ENCODE measurements at places on chromosomes 4 and X.

DNA sequence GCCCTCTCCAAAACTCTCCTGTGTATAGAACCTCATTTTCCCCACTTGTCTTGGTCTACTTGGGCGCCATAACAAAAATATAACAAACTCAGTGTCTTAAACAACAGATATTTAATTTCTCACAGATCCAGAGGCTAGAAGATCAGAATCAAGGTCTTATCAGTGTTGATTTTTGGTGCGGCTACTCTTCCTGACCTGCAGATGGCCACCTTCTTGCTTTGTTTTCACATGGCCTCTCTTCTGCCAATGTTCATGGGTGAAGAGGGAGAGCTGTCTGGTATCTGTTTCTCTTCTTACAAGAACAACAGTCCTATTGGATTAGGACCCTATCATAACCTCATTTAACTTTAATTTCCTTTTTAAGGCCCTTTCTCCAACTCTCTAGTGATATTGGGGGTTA lies 177.3 kb downstream of the PABPC4L start:
- DNase-seq: no peak

GRCh38 chrX:15170927-15171326 lies 99.0 kb downstream of the ASB9 start:
- DNase-seq: no peak

GRCh38 chr4:5212255-5213013 lies 161.2 kb downstream of the STK32B start:
- DNase-seq: no peak

GRCh38 chr4:59243038-59243437 lies 1957.1 kb upstream of the ADGRL3 start:
- DNase-seq: no peak

- DNase-seq: no peak
Observed at GRCh38 chr4:103318327-103318726, 120.2 kb upstream of the CENPE start.

- DNase-seq: no peak
Observed at GRCh38 chr4:103289186-103289585, 91.0 kb upstream of the CENPE start.

- no peak for DNase-seq
Observed at GRCh38 chrX:127037159-127037558, 217.6 kb downstream of the PRR32 start.

- no peak for DNase-seq
Observed at GRCh38 chr4:56077676-56078075, 128.9 kb downstream of the CEP135 start.

DNA sequence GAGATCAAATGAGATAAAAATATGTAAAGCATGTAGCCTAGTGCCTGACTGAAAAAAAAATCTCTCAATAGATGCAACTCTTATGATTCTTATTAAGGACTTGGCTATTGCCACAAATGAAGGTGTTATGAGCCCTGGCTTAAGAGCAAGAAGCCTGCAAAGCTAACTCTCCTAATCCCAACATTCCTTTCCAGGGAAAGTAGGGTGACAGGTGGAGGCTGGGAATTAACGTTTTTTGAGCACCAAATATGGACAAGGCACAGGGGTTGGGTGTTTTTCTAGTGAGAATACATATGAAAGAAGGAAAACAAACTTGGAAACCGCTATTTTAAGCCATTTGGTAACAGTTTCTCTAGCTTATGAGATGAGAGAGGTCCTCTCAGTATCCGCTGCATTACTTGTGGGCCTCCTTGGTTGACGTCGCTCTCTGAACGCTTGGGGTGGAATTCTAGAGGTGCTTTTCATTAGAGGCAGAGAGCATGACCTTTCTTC lies 2.4 kb downstream of the RHOH start:
- DNase-seq: peak; percentile 64

- no peak for DNase-seq
Observed at GRCh38 chr4:135015771-135016170, 814.2 kb upstream of the PABPC4L start.

DNA sequence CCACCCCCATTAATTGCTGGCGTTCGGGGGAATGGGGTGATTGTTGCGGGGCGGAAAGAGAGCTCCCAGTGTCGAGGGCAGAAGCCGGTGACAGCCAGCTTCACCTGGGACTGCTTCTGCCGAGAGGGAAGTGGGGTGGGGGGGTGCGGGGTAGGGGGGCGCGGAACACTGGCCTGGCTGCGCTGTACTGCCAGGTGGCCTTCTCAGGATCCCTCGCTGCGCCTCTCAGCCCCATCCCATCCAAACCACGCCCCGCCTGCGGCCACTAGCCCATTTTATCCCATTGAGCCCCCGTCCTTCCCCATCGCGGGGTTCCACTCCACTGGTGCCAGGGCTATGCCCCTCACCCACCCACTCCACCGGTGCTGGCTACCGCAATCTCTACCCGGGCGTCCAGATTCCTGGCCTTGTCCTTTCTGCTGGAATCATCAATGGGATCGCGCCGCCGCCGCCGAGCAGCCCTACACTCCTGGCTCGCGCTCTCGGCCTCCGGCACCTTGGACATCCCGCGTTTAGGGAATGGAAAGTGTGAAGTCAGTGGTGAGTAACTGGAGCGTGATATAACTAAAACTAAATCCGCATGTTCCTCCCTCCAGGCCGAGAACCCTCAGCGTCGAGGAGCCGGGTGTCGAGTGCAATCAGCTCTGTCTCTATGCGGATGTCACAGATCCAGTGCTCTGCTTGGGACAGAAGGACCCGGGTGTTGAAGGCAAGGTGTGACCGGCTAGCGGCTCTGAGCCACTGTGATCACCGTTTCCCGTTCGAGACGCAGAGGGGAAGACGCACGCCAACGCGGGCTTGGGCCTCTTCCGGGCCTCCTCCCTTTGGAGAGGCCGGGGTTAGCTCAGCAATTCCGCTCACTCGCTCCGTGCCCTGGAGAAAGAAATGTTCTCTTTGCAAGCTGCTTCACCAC lies 20.5 kb downstream of the NKX3-2 start:
- no peak for DNase-seq

- no peak for DNase-seq
Observed at GRCh38 chrX:99901091-99901490, 509.0 kb downstream of the PCDH19 start.
